ENCODE measurements at places on chromosomes 12 and 14.

DNA sequence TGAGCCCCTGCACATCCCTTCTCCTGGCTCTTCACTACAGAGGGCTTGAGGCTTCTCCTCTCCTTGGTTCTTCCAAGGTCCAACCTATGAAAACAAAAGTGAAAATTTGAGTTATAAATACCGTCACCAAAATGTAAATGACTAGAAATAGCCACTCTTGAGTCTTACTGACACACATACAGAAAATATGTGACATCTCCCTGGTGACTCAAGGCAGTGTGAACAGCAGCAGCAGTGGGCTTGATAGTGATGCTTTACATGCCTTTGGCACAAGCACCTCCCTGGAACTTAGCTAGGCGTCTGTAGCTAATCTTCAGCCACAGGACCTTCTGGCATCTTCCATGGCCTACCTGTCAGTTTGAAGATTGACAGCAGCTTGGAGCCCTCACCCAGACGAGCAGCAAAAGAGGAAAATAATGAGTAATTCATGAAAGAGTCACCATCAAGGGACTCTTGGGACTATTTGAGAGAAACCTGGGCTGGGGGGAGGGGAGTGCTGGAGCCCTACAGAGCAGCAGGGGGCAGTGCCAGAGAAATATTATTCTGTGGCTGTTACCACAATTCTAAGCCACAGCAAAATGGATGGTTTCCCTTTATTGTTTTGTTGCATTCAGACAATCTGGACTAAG is 158.0 kb downstream of the KCNK10 start:
- DNase-seq: no peak

GRCh38 chr12:119457271-119457670 is 122.7 kb downstream of the CCDC60 start:
- DNase-seq: no peak

GRCh38 chr12:46107591-46107990 is 117.2 kb upstream of the SCAF11 start:
- DNase-seq: no peak

DNA sequence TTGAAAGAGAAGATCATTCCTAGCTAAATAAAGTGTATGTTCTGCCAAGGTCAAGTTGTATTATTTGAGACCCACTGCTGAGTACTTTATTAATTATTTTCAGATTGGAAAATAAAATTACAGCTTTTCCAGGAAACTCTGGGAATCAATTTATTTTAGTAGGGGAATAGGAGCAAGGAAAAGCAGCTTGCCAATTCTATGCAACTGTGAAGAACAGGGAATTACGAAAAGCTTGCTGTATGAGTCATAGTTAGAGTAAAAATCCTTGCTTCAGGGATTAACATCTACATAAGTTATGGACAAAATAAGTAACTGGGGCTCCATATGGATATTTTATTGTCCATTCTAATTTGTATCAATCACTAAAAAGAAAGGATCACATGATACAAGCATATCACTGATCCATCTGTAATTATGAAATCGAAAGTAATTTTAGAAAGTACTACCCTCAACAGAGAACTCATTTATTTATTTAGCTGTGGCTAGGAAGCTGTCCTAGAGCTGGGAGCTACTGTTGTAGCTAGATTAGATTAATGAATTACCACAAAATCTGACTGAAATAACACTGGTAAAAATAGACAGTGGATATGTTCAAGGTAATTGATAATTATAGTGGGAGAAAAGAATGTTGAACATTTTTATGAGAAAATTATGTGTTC is 303.5 kb upstream of the NPAS3 start:
- no peak for DNase-seq

GRCh38 chr12:26017484-26018211 is 59.2 kb downstream of the RASSF8 start:
- no peak for DNase-seq

DNA sequence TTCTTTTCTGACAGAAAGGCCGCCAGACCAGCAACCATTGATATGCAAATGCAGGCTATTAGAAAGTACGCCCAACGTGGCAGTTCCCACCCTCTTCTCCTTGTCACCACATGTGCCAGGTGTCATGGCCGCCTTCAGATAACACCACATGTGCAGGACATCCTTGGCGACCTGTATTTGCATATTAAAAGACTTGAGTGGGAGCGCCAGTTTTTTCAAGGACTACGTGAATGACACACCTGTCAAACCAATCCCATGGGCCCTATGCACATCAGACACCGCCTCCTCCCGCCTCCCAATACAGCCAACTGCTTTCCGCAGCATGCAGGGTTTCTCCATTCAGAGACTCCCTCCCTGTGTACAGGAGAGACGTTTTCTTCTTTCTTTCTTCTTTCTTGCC is 318.6 kb upstream of the FAR2 start:
- DNase-seq: no peak

GRCh38 chr12:85865890-85866289 is 8.2 kb upstream of the NTS start:
- no peak for DNase-seq

GRCh38 chr14:101740981-101741380 is 20.5 kb upstream of the PPP2R5C start:
- no peak for DNase-seq

GRCh38 chr12:77736219-77736965 is 94.3 kb upstream of the NAV3 start:
- DNase-seq: no peak

GRCh38 chr12:94566345-94566744 is 84.0 kb downstream of the TMCC3 start:
- no peak for DNase-seq

GRCh38 chr12:58263816-58264215 is 322.4 kb downstream of the ATP23 start:
- no peak for DNase-seq

DNA sequence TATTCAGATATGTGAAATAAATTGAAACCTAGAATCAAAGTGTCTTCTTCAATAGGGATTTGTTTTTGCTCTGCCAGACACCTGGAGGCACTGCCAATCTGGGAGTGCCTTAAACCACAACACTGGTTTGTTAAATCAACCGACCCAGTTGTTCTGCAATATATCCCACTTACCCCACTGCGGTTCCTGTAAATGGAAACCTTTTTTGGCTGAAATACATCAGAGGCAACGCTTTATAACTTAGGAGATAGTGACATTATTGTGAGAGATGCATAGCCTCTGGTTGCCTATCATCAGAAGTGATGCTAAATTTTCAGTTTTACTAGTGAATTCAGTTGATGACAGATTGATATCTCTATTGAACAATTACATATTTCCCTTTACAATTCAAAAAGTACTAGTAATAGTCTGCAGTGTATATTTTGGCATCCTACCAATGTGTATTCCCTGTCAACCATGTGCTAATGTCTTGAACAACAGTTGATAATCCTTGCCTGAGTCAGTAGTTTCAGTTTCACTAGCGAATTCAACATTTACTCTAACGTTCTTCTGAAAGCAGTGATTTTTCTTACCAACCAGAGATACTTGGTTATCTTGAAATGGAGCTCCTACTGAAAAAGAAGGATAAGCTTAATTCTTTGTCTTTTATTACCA is 30.5 kb downstream of the PPP2R5C start:
- no peak for DNase-seq

DNA sequence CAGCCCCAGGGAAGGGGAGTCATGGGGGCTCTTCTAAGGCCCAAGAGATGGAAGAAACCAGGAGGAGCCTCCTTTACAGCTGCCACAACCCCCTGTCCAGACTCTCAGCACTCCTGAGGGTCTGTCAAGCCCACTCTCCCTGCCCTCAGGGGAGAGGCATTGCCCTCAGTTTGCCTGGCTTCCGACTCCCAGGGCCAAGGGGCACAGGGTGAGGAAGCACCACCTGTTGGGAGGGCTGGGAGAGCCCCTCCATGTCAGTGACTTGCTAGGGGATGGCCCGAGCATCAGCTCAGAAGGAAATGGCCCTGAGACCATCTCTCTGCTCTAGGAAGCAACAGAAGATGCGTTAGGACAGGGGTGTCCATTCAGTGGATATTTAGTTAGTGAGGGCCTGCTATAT is 36.1 kb downstream of the LTBP2 start:
- DNase-seq: no peak
